PC-9 (cell line): ENCODE measurements at places on chromosomes 2 and 18. TPM values are rescaled to one million over a fixed set of nuclear protein-coding genes. Genes with fewer than 3 reads are reported as not detected.

- H3K27ac ChIP-seq = no peak overlapping the region
- DNase-seq = no peak
- no peaks in the 10 kb centered on the region for H3K27me3 ChIP-seq
- H3K4me3 ChIP-seq = no peak overlapping the region
- H3K4me1 ChIP-seq = peaks cover 14% of the 10 kb centered on the region
Measured at GRCh38 chr2:12685956-12686355, 30.8 kb upstream of the TRIB2 start.

DNA sequence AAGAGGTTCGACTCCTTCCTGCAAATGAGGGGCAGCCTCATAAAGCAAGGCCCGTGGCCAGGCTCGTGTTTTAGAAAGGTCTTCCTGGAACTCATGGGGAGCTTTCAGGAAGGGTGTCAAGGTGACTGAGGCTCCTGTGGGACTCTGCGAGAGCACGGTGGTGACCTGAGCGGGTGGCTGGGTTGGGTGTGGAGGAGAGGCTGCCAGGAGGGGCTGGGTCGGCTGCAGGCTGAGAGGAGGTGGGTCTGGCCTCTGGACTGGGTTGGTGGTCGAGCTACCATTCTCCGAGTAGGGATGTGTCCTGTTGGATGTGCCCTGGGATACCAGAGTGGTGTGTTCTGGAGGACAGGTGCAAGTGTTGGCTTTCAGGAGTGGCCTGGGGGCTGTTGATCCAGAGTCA is 86.4 kb downstream of the DGKD start:
- no peak overlapping the region for H3K4me3 ChIP-seq
- DNase-seq = no peak
- H3K36me3 ChIP-seq = peaks cover 24% of the 10 kb centered on the region
- H3K4me1 ChIP-seq = no peaks in the 10 kb centered on the region
- no peaks in the 10 kb centered on the region for H3K27me3 ChIP-seq

GRCh38 chr2:235347691-235348090 is 146.2 kb upstream of the AGAP1 start:
- peak; percentile 40 for DNase-seq
- H3K4me3 ChIP-seq = no peak overlapping the region
- H3K27ac ChIP-seq = no peak overlapping the region
- no peaks in the 10 kb centered on the region for H3K36me3 ChIP-seq
- H3K4me1 ChIP-seq = peaks cover 10% of the 10 kb centered on the region

DNA sequence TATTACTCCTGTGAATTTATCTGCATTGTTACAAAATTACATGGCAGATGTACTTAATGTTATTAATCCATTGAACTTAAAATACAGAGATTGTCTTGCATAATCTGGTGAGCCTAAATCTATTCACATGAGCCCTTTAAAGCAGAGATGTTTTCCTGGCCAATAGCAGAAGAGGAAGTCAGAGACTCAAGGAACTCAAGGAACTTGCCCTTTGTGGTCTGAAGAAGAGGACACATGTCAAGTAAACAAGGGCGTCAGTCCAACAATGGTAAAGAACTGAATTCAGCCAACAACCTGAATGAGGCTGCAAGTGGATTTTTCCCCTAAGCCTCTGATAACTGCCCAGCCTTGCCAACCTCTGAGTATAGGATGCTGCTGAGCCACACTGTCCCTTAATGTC is 356.3 kb upstream of the PKDCC start:
- H3K27ac ChIP-seq = no peak overlapping the region
- no peak for DNase-seq
- H3K36me3 ChIP-seq = no peaks in the 10 kb centered on the region
- no peaks in the 10 kb centered on the region for H3K4me1 ChIP-seq

CNDP2 gene
- total RNA-seq = 161 and 183 TPM in 2 replicates

GRCh38 chr2:81234711-81235110 is 930.2 kb upstream of the LRRTM1 start:
- no peak overlapping the region for H3K4me3 ChIP-seq
- no peak overlapping the region for H3K27ac ChIP-seq
- DNase-seq = no peak
- no peaks in the 10 kb centered on the region for H3K36me3 ChIP-seq
- H3K27me3 ChIP-seq = no peaks in the 10 kb centered on the region

GRCh38 chr2:187372213-187372612 is 75.8 kb downstream of the CALCRL start:
- DNase-seq = no peak
- no peaks in the 10 kb centered on the region for H3K4me1 ChIP-seq
- H3K27me3 ChIP-seq = no peaks in the 10 kb centered on the region
- no peak overlapping the region for H3K4me3 ChIP-seq
- H3K27ac ChIP-seq = no peak overlapping the region
- H3K36me3 ChIP-seq = no peaks in the 10 kb centered on the region

- no peaks in the 10 kb centered on the region for H3K36me3 ChIP-seq
- no peak overlapping the region for H3K4me3 ChIP-seq
- no peak overlapping the region for H3K27ac ChIP-seq
Measured at GRCh38 chr18:725646-726045, 13.2 kb upstream of the ENOSF1 start.

DNA sequence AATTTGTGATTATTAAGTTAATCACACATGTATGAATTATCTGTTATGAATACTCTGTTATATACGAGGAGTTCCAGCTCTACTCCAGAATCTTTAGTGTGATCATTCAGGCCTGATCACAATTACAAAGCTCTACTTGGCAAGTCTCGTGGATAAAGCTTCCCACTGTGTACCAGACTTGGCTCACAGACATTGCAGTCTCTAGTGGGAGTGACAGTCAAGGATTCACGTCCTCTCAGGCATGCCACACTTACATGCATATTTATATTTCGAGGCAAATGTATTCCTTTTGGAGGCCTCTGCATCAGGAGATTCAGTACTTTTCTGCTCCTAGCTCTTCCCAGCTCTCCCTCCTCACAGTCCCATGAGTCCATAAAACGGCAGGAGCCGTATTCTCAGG is 403.4 kb upstream of the CDH7 start:
- no peaks in the 10 kb centered on the region for H3K36me3 ChIP-seq
- no peak overlapping the region for H3K4me3 ChIP-seq
- H3K27ac ChIP-seq = no peak overlapping the region
- no peaks in the 10 kb centered on the region for H3K4me1 ChIP-seq
- DNase-seq = no peak
- no peaks in the 10 kb centered on the region for H3K27me3 ChIP-seq

DNA sequence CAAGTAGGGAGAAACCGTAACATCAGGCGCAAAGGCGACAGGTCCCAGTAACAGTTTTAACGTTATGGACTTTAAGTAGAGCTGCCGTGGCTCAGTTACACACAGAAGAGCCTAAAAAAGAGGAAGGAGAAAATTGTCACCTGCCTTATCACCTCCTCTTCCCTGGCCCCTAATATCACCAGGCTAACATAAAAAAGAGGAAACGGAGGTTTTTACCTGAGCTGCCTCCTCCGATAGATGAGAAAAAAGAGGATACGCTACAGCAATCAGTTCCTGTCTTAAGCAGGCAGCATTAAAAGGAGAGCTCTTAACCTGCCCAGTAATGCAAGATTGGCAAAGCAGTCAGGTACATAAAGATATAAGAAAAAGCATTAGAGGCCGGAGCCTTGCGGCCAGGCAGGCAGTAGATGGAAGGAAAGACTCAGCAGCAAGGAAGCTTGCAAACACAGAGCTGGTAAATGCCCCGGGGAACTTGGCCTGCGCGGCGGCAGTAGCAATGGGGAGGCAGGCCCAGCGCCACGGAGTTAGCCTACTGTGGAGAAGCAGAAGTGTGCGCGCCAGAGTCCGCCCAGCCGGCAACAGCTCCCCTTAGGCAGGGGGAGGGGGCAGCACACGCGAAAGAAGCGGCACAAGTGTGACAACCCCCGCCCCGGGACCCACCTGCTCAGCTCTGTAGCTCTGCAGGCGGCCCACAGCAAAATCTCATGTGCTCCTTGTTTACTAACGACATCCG is 116.3 kb upstream of the SCN7A start:
- no peak overlapping the region for H3K27ac ChIP-seq
- H3K4me3 ChIP-seq = no peak overlapping the region
- DNase-seq = no peak
- H3K36me3 ChIP-seq = no peaks in the 10 kb centered on the region

GRCh38 chr2:8146132-8147005 is 535.5 kb upstream of the ID2 start:
- H3K27me3 ChIP-seq = peaks cover 18% of the 10 kb centered on the region; the same call in 1 of the 2 replicates
- H3K4me1 ChIP-seq = no peaks in the 10 kb centered on the region
- DNase-seq = no peak

SP140 gene
- total RNA-seq = 0.58 and 0.83 TPM in 2 replicates

- H3K27ac ChIP-seq = no peak overlapping the region
- peaks cover 67% of the 10 kb centered on the region for H3K27me3 ChIP-seq
- DNase-seq = no peak
- no peaks in the 10 kb centered on the region for H3K4me1 ChIP-seq
- H3K36me3 ChIP-seq = no peaks in the 10 kb centered on the region
- H3K4me3 ChIP-seq = no peak overlapping the region
Measured at GRCh38 chr2:120876526-120877280, 141.0 kb downstream of the GLI2 start.

GRCh38 chr18:28884304-28884703 is 707.4 kb upstream of the CDH2 start:
- no peaks in the 10 kb centered on the region for H3K4me1 ChIP-seq
- no peaks in the 10 kb centered on the region for H3K36me3 ChIP-seq
- no peak overlapping the region for H3K4me3 ChIP-seq
- no peak for DNase-seq

- DNase-seq = no peak
- no peaks in the 10 kb centered on the region for H3K4me1 ChIP-seq
- no peaks in the 10 kb centered on the region for H3K27me3 ChIP-seq
- no peak overlapping the region for H3K4me3 ChIP-seq
- no peak overlapping the region for H3K27ac ChIP-seq
Measured at GRCh38 chr2:242098445-242099128, 229.1 kb downstream of the RTP5 start.

- H3K4me1 ChIP-seq = no peaks in the 10 kb centered on the region
- H3K27me3 ChIP-seq = no peaks in the 10 kb centered on the region
- H3K36me3 ChIP-seq = no peaks in the 10 kb centered on the region
- H3K27ac ChIP-seq = no peak overlapping the region
- H3K4me3 ChIP-seq = no peak overlapping the region
Measured at GRCh38 chr2:189249901-189250300, 70.3 kb upstream of the COL5A2 start.

DNA sequence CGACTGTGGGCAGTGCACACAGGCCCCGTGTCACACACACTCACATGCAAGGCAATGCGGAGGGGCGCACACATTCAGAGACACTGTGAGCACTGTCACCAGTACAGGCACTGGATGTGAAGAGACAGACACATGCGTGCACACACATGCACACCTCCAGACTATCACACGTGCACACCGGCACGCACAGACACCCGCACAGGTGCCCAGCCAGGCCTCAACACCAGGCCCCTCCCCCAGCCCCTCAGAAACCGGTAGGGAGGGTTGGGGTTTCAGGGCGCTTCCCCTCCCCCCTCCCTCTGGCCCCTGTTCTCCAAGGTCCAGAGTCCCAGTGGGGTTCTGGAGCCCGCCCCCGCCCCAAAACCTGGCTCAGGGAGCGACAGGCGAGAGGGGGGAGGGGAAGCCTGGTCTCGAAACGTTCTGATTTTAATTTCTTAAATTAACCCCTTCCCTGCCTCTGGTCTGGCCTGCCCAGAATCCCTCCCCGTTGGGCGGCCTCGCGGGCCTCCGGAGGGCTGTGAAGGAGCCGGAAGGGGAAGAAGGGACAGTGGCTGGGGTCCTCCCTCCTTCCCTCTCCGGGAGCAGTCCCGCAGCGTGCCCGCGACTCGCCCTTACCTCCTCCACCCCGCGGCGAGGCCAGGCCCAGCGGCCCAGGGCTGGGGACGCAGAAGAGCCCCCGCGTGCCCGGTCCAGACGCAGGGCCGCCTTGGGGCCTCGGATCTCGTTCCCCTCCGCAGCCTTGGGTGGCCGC is 558 bp downstream of the FBXO41 start:
- no peaks in the 10 kb centered on the region for H3K27me3 ChIP-seq
- no peak for DNase-seq
- H3K4me3 ChIP-seq = peak overlapping the region; percentile 97
- H3K36me3 ChIP-seq = no peaks in the 10 kb centered on the region
- peaks cover 18% of the 10 kb centered on the region for H3K4me1 ChIP-seq

- no peaks in the 10 kb centered on the region for H3K36me3 ChIP-seq
- no peak for DNase-seq
- H3K27ac ChIP-seq = no peak overlapping the region
- no peak overlapping the region for H3K4me3 ChIP-seq
Measured at GRCh38 chr2:157312866-157313486, 12.6 kb downstream of the ERMN start.

DNA sequence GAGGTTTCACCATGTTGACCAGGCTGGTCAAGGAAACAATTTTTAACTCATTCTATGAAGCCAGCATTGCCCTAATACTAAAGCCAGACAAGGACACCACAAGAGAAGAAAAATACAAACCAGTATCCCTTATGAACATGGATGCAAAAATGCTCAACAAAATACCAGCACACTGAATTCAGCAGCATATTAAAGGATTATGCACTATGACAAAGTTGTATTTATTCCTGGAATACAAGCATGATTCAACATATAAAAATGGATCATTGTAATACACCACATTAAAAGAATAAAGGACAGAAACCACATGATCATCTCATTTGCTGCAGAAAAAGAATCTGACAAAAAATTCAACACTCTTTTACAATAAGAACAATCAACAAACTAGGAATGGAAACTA is 138.7 kb downstream of the RAB3GAP1 start:
- H3K4me1 ChIP-seq = no peaks in the 10 kb centered on the region
- DNase-seq = no peak
- no peaks in the 10 kb centered on the region for H3K27me3 ChIP-seq
- H3K4me3 ChIP-seq = no peak overlapping the region
- H3K36me3 ChIP-seq = no peaks in the 10 kb centered on the region

DNA sequence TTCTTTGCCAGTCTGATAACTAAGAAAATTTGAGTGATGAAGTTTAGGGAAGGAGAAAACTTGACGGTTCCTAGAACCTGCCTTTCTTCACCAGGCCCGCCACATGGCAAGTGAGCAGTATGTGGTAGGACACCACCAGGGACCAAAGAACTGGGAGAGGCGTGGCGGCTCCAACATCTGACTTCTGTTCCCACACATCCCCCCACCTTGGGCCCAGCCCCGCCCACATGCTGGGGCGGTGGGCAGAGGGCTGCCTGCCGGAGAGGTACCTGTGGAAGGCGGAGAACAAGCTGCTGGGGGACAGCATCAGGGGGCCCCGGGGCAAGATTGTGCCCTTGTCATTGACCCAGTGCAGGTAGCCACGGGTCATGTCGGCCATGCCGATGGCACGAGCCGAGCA is 75.0 kb downstream of the EMILIN2 start:
- H3K27ac ChIP-seq = no peak overlapping the region
- DNase-seq = no peak
- no peaks in the 10 kb centered on the region for H3K4me1 ChIP-seq
- H3K27me3 ChIP-seq = no peaks in the 10 kb centered on the region
- H3K36me3 ChIP-seq = peaks cover 4% of the 10 kb centered on the region; the same call in 1 of the 2 replicates

VAMP5 gene
- 7.2 and 7.4 TPM in 2 replicates for total RNA-seq

- H3K27ac ChIP-seq = no peak overlapping the region
- no peak for DNase-seq
- H3K4me3 ChIP-seq = no peak overlapping the region
- no peaks in the 10 kb centered on the region for H3K4me1 ChIP-seq
- H3K27me3 ChIP-seq = no peaks in the 10 kb centered on the region
- no peaks in the 10 kb centered on the region for H3K36me3 ChIP-seq
Measured at GRCh38 chr2:200084036-200084435, 128.7 kb downstream of the MAIP1 start.

SOX11 gene
- not detected in 2 replicates for total RNA-seq

GRCh38 chr2:232549655-232550353 is 553 bp downstream of the TIGD1 start:
- peak overlapping the region; percentile 89 for H3K27ac ChIP-seq
- H3K4me3 ChIP-seq = peak overlapping the region; percentile 87
- DNase-seq = no peak
- H3K36me3 ChIP-seq = peaks cover 3% of the 10 kb centered on the region; the same call in 1 of the 2 replicates
